ENCODE measurements at places on chromosomes 4 and X.
A peak's percentile ranks its signal among the peaks of the same experiment; 100 is the strongest.

GRCh38 chrX:7158468-7158990, 10.6 kb upstream of the PUDP start:
- DNase-seq, result no peak

- no peak for DNase-seq
These were observed 8.3 kb upstream of the LNX1 start for GRCh38 chr4:53599632-53600031.

- no peak for DNase-seq
These were observed 239.0 kb downstream of the THOC2 start for GRCh38 chrX:123493857-123494256.

DNA sequence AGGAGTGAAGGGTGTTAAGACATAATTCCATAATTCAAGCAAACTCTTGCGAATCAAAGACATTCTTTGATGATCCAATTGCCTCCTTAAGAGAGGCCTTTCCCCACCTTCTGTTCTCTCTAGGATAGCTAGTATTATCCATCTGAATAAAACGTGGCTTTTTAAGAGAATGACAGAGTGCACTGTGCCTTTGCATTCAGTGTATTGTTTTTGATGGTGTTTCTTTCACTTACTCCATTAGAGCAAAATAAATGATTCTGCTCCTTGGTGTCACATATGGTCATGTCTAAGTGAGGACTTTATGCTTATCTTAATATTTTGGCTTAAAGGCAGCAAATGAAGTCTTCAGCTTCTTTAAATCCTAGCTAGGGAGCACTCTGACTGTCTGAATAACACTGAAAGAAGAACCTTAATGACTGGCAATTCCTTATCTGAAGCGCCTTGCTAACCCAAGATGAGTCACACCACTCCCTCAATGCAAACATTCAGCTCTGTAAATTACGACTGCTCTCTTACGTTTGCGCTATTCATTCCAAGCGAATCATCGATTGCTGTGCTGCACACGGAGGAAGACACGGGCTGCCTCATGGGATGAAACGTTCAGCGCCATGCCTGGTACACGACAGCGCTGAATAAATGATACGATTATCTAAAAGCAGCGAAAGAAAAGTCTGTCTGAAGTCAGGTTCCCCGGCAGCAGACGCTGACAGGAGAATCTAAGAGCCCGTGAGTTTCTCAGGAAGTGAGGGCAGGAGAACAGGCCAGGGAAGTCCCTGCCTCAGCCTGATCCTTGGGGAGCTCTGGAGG, 35.1 kb upstream of the GEMIN8 start:
- no peak for DNase-seq

GRCh38 chrX:134753718-134754008, 95.4 kb upstream of the PLAC1 start:
- DNase-seq, result no peak

- no peak for DNase-seq
These were observed 651.9 kb upstream of the PCDH7 start for GRCh38 chr4:30068234-30068633.

DNA sequence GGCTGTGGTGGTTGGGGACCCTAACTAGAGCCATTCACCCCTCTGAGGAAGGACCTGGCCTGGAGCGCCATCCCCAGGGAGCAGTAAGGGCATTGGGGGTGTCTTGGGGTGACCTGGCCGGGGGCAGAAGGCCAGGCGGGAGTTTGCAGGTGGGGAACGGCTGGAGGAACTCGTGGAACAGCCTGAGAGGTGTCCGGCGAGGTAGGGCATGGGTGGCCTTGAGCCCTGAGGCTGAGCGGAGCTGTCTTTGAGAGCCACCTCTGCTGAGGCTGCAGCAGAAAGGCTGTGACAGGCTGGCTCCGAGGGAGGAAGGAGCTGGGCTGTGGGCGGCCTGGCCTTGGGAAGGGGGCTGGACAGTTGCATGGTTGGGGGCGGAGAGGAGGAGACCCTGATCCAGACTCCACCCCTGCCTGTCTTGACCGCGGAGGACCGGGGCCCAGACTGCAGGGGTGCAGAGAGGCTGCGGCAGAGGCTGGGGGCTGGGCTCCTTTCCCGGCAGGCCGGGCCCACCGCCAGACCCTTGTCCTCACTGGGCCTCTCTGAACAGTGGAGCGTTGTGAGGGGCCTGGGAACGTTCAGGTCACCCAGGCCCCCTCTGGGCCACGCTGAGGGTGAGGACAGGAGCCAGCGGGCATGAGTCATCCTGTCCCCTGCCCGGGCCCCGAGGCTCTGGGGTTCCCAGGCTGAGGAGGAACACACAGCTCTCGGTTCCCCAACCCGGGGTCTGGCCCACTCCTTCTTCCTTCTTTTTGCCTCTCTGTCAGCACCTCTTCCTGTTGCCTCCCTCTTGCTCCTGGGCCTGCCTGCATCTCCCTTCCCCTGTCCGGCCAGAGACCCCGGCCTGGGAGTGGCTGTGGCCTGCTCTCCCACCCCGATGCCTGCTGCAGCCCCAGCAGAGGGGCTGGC, 8.1 kb downstream of the SH3BP2 start:
- peak; percentile 82 for DNase-seq

- DNase-seq, result no peak
These were observed 3.8 kb upstream of the SLC26A1 start for GRCh38 chr4:996997-997374.

GRCh38 chrX:106921637-106922036, 1.4 kb downstream of the CLDN2 start:
- no peak for DNase-seq

GRCh38 chr4:94371290-94371689, 28.7 kb upstream of the HPGDS start:
- DNase-seq, result no peak

DNA sequence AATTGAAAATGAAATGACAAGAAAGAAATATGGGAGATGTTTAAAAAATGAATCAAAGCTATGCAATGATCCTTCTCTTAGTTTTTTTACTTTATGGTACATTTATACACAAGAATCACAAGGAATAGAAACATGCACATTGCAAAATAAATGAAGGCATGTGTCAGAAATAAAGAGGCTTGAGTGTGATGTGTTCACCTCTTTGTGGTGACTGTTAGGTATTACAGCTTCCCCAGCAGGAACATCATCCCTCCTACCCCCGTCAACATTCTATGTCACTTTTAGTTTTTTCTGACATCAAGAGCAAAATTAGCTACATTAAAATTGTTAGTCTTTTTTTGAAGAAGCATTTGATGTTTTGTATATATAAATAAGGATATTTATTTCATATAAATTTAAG, 214.8 kb downstream of the SLC4A4 start:
- DNase-seq, result no peak

DNA sequence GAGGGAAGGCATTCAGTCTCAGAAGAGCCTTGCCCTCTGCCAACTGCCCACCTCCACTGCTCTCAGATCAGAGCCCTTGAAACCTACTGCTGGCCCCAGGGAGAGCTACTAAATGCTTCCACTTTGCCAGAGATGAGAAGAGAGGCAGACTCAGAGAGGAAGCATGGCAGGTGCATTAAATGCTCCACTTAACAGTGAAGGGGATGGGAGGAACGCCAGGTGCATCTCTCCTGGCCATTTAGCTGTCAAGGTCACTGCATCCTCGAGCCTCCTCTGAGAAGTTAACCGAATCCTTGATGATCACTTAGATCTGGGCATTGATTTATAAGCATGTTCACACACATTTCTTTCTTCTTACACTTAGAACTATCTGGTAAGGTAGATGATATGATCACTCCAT, 15.0 kb downstream of the TRPC5 start:
- DNase-seq, result no peak

GRCh38 chr4:1378559-1379231, 27.5 kb downstream of the NKX1-1 start:
- DNase-seq, result no peak

DNA sequence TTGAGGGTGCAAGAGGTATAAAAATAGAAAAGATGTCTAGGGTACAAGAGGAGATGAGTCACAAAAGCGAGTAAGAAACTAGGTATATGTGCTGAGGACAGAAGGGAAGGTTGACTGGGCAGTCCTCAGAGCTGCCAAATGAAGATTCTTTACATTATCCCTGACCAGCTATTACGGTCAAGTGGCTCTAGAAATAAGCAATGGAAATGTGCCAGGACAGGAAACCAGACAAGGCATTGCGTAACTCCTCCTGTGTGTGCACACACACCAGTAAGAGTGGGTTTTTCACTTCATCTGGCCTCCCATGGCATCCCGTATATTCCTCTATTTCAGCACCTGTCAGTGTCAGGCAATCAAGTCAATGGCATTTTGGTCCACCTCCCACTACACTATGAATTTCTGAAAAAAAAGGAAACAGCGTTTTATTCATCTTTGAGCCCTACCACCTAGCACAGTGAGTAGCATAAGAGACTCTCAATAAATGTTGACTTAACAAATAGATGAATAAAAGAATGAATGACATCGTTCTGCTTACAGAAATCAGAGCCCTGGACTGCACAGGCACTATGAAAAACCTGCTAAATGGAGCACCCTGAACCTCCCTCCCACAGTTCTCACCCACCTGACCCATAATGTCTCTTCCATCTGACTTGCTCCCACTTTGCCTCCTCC, 62.6 kb upstream of the KLF3 start:
- no peak for DNase-seq

DNA sequence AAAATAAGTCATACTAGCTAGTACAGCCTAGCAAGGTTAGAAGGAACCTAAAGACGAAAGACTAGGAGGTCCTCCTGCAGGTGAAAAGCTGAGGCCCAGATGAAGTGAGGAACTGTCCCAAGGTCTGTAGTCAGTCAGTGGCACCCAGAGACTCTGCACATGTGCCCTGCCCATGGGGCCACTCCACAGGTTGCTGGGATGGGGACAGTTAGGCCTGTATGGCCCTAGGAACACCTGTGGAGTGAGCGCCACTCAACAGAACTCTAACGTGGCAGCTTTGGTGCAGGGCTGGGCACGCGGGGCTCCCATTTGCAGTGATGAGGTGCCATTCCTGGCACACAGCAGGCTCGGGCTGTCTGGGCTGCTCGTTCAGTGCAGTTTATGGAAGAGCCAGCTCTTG, 14.8 kb downstream of the ZNF185 start:
- DNase-seq, result no peak

DNA sequence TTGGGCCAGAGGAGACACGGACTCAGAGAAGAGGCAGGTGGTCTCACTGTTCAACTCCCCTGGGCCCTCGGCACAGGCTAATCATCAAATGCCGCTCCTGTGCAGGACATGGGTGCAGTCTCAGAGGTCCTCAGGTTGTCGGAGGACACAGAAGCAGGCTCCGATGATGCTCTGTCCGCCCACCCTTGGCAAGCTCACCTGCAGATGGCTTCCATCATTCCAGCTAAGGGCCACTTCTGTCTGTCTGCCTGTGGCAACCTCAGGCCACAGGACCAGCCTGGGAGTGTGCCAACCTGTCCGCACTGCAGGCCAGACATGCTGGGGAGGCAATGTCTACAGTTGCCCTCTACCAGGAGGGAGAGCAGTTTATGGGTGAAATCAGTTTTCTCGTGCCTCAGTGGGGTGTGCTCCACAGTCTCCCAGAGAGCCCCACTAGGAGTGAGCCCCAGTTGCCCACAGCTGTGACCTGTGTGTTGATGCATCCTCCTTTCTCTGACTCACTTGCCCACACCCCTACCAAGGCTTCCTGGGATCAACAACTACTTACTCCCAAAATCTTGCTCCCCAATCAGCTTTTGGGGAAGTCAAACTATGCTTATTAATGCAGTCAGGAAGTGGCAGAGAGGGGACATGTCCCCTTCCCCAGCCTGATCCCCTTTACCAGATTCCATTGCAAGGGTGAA, 55.9 kb downstream of the HTRA3 start:
- no peak for DNase-seq

- peak; percentile 60 for DNase-seq
These were observed 19.5 kb downstream of the UTP14A start for GRCh38 chrX:129925305-129926092.

DNA sequence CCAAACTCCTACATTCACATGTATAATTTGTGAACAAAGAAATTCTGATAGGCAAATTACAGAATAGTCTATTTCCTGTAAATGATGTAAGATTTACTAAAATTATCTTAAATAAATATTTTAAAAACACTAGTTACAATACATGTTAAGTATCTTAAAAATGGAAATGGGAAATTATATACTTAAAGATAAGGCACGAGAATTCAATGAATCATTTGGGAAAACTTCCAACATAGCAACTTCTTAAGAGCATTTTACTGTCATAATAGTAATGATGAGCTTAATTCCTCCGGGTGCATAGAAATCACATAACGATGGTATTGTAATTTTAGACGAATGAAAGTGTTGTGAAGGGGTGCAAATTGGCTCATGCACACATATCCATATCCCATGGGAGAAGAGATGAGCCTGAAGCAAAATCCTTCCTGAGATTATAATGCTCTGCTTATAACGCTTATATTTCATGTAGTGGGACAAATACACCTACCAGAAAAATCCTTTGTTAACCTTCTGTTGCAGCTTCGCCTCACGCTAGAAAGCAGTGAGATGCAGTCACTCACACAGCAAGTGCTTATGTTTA, 873.5 kb downstream of the PDHA2 start:
- no peak for DNase-seq

- no peak for DNase-seq
These were observed 15.6 kb downstream of the SRPX start for GRCh38 chrX:38205039-38205438.

DNA sequence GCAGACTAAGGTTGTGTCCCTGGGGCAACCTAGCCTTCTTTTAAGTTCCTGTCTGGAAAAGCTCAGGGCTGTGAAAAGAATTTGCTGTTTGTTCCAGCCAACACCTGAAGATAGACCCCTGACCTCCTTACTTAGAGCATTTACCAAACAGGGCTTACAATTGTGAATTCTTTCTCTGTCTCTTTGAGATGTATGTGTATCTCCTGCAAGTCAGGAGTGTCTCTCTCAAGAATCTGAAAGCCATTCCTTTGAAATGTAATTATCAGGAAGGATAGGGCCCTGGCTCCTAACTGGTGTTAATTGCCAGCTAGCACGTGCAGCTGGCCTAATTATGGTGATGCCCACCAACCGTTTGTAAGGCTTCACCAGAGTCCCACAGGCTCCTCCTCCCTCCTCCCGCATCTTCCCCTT, 18.2 kb downstream of the CCNG2 start:
- DNase-seq, result no peak

Measured in GM13976 (cell line).